Germinal center (tissue), 1 donor: ENCODE measurements at places on chromosomes 12 and 14.
A peak's percentile ranks its signal among the peaks of the same experiment; 100 is the strongest.

GRCh38 chr14:76292561-76292960 lies 83.4 kb upstream of the ESRRB start:
- DNase-seq = no peak

- no peak for DNase-seq
Measured at GRCh38 chr12:5488626-5488955, 56.7 kb downstream of the NTF3 start.

DNA sequence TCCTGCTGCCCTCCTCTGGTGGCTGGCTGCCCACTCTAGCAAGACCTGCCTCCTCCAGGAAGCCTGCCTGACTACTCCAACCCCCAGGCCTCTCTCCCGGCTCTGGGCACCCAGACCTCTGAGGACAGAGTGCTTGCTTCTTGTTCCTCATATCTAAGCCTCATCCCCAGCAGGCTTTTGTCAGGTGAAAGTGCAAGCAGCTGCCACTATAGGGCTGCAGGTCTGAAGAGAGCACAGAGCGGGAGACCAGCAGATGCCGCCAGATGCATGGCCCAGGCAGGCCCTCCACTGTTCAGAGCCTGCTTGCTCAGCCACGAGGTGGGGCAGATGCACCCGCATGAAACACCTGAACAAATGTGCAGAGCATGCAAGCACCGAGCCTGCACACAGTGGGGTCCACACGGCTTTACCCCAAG lies 73.0 kb downstream of the SERPINA3 start:
- no peak for DNase-seq

- no peak for DNase-seq
Measured at GRCh38 chr14:56657604-56658003, 78.0 kb downstream of the TMEM260 start.

DNA sequence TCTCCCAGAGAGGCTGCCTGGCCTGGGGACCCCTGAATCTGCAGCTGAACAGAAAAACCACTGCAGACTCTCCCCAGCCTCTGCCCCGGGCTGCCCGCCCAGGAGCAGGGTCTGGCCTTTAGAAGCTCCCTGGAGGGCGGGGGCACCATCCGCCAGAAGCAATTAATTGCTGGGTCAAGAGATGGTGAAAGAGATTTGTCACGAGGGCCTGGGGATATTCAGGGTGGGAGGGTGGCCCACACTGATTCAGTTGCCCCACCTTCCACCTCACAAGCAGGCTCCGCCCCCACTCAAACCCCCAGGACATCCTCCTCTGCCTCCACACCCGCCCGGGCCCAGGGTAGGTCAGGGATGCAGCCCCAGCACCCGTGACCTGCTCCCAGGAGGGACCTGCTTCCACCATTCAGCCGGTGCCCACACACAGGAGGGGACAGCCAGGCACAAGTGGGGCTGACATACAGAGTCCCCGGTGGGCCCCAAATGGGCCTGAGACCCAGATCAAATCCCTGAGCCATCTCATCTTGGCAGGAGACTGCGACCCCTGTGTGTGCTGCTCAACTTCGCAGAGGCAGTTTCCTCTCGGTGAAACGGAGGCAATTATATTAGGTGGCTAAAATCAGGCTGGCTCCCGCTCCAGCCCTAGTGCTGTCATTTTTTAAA lies 23.0 kb downstream of the NCOR2 start:
- no peak for DNase-seq

DNA sequence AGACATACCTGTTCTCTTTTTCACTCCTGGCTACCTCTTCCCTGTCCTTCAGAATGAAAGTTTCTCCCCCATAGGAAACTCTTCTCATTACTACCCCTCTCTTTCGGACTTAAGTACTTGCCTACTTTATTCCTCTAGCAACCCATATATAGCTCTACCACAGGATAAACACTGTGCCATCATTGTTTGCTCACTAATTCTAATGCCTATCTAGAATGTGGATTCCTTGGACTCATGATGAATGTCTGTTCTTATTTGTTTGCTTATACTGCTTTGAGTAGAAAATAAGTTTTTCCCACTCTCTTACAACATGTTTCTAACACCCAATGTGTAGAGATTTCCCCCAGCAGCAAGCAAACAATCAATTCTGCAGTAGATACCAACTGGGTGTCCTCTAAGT lies 1094.9 kb downstream of the SLC6A15 start:
- no peak for DNase-seq

GRCh38 chr12:66329941-66330340 lies 27.6 kb downstream of the HELB start:
- no peak for DNase-seq

GRCh38 chr14:50901361-50901760 lies 29.5 kb downstream of the ABHD12B start:
- DNase-seq = peak; percentile 31

GRCh38 chr14:94288610-94289465 lies 4.2 kb downstream of the SERPINA10 start:
- DNase-seq = no peak

GRCh38 chr14:95273001-95273978 lies 46.4 kb downstream of the CLMN start:
- no peak for DNase-seq

- no peak for DNase-seq
Measured at GRCh38 chr12:48459259-48459658, 13.1 kb upstream of the ANP32D start.

DNA sequence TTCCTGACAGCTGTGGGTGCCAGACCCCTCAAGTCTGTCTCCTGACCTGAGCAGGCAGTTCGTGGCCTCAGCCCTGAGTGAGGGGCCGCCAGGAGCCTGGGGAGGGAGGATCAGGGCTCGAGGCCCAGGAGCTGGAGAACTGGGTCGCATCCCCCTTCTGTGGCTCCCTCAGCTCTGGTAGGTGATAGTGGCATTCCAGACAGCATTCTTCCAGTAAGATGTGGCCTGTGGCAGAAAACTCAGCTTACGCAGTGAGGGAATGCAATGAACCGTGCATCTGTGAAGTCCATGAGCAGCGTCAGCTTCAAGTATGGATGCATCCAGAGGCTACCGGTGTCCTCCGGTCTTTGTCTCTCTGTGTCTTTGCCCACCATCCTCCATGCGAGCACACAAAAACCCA lies 28.4 kb upstream of the FBRSL1 start:
- no peak for DNase-seq

- DNase-seq = no peak
Measured at GRCh38 chr12:113194971-113195391, 9.5 kb downstream of the RITA1 start.

DNA sequence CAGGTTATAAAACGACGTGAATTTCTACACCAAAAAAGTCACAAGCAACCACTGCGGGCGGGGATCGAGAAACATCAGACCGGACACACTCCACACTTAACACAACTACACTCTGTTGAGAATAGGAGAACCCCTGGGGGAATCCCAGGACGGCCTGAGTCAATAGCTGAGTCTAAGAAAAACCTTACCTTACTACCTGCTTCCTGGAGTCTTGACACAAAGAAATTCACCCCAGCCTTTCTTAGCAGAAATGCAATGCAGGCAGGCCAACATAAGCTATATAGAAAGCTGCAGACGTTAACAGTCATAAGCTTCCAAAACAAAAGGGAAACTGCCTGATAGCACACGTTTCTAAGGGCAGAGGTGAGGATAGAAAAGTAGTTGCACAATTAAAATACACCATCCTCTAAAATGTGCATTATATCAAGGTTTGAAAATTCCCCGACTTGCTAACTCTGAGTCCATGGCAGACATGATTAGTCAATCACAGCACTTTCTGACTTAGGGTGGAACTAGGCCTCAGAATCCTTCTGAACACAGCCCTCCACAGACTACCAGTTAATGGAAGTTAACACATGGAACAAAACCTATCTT lies 68.0 kb downstream of the CCDC88C start:
- DNase-seq = no peak

GRCh38 chr12:50613463-50613862 lies 108.7 kb downstream of the DIP2B start:
- DNase-seq = no peak

- DNase-seq = peak; percentile 24
Measured at GRCh38 chr12:130981074-130981742, 27.5 kb downstream of the ADGRD1 start.

GRCh38 chr12:116187151-116187511 lies 90.4 kb downstream of the MED13L start:
- no peak for DNase-seq

- no peak for DNase-seq
Measured at GRCh38 chr14:69263771-69264170, 3.8 kb downstream of the GALNT16 start.

GRCh38 chr12:46108721-46109120 lies 118.3 kb upstream of the SCAF11 start:
- DNase-seq = peak; percentile 49

DNA sequence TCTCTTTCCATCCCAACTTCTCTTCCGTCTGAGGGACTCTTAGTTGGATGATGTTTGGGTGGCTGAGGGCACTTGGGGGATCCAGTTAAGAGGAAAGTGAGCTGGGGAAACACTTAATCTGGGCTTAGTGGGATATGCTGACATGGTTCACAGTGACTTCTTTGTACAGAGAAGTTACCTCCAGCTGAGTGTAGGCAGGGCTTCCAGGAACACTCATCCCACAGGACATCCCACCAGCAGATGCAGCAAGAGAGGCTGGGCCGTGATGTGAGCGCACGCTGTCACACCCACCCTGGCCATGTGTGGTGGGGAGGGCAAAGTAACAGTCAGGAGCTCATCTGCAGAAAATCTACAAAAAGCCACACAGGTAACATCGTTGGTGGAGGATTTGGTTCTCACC lies 832 bp upstream of the CACNA2D4 start:
- no peak for DNase-seq

- DNase-seq = no peak
Measured at GRCh38 chr12:101612160-101612916, 17.6 kb downstream of the MYBPC1 start.
